Stimulated activated CD8-positive, alpha-beta memory T cell treated with anti-CD3 and anti-CD28 coated beads, Interleukin-15, amount 100 ng/mL, for 4 hours (primary cell): ENCODE measurements at places on chromosomes 16 and 17.

GRCh38 chr17:48551214-48551555 lies 6.3 kb upstream of the HOXB2 start:
- DNase-seq, result no peak

DNA sequence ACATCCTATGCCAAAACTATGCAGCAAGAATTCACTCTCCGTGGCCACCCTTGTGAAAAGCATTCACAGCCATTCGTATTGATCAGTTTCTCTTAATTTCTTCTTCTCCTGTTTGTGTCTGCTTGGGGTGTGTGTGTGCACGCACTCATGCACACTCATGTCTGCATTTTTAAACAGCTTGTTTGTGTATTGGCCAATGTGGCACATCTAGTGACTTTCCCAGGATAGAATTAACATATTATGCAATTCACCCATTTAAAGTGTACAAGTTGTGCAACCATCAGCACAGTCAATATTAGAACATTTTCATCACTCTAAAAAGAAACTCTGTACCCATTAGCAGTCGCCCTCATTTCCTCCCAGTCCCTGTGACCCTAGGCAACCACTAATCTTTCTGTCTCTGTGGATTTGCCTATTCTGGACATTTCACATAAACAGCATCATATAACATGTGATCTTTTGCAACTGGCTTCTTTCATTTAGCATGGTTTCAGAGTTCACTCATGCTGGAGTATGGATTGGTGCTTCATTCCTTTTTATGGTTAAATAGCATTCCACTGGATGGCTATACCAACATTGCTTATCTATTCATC lies 20.1 kb downstream of the IRX3 start:
- DNase-seq, result no peak

DNA sequence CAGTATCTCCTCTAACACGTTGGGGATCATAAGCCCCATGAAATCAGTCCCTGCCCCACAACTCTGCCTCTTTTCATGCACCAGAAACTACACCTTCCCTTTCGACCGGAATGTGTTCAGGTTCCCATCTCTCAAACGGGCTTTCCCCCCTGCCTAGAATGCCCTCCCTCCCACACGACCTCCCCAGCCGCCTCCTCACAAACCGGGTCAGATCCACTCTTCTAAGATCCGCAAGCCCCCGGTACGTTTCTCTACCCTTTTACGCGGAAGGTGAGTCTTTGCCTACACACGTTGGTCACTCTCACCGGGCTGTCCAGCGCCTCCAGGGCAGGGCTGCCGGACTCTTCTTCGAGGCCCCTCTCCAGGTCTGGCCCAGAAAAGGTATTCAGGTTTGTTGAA lies 708 bp downstream of the DHX33 start:
- no peak for DNase-seq

- DNase-seq, result no peak
These were observed 5.4 kb upstream of the RHOT1 start for GRCh38 chr17:32136856-32137255.

GRCh38 chr17:13775450-13775849 lies 173.7 kb upstream of the HS3ST3A1 start:
- DNase-seq, result no peak
